ENCODE measurements at places on chromosomes 11 and 22.

DNA sequence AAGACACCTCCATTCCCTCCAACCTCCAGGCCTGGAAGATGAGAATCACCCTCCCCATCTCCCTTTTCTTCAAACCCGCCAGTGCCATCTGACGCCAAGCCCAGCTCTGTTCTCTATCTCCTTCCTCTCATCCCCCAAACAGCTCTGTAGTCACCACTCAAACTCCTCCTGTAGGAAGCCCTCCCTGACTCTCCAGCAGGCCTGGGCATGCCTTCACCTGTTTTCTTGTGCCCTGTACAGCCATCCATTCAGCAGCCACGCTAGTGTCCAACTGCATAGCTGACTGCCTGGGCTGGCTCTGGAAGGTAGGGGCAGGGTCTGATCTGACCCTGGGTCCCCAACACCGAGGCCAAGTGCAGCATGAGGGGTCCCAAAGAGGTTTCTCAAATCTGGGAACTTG is 25.0 kb downstream of the GDPD5 start:
- no peak for DNase-seq

DNA sequence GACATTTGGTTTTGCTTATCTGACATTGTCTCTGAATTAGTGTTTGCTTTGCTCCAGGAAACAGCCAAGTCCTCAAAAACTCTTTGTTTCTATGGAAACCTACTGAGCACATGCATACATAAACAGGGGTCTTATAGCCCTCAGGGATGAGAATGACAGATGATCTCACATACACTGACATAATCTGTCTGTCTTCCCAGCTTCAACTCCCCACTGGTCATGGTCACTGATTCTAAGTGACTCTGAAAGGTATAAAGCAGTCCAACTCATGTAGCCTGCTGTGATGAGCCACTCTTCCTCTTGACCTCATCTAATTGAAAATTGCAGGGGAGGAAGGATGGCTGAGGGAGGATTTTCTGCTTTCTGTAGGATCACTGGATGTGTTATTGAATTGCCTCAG is 12.6 kb downstream of the ZNF143 start:
- no peak for DNase-seq

DNA sequence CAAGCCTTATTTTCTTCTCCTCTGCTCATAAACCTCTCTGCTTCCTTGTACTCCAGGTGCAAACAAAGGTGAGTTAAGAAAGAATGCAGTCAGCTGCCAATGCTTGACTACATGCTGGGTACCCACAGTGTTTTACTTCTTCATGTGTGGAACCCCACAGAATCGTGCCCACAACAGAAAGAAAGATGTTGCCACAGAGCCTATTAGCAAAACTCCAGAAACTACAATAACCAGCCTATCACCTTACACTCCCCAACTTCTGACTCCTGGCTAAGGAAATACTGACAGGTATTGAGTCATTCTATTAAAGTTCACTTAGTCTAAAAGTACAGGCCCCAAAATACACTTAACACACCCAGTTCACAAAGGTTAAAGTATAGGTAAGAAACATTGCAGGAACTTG is 56.9 kb upstream of the CCDC89 start:
- no peak for DNase-seq

- no peak for DNase-seq
These were observed 32.8 kb downstream of the PITPNB start for GRCh38 chr22:27885977-27886842.

DNA sequence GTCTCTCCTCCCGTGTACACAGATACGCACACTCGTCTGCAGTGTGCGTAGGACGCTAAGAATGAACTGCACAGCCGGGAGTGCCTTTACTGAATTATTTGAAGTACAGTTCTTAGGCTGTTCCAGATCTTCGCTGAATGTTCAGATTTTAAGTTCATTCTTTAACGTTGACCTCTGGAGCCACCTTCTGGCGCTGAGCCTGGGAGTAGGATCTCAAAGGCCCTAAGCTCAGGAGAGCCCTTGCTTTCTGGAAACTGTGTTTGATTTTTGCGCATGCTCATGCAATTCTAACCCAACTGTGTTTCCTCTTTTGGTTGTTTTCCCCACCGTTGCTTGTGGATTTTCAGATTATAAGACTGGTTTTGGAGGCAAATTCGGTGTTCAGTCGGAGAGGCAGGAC is 22.8 kb downstream of the CTTN start:
- no peak for DNase-seq

- DNase-seq = no peak
These were observed 9.8 kb downstream of the CYP2R1 start for GRCh38 chr11:14882196-14882595.

All from omental fat pad (tissue), 4 donors.